ENCODE measurements at places on chromosomes 12 and 14.

GRCh38 chr12:68356986-68357385 is 24.8 kb upstream of the MDM1 start:
- DNase-seq: no peak

- no peak for DNase-seq
These were observed 12.7 kb downstream of the OLR1 start for GRCh38 chr12:10159280-10159679.

- no peak for DNase-seq
These were observed 349.7 kb downstream of the ATP23 start for GRCh38 chr12:58291106-58291505.

DNA sequence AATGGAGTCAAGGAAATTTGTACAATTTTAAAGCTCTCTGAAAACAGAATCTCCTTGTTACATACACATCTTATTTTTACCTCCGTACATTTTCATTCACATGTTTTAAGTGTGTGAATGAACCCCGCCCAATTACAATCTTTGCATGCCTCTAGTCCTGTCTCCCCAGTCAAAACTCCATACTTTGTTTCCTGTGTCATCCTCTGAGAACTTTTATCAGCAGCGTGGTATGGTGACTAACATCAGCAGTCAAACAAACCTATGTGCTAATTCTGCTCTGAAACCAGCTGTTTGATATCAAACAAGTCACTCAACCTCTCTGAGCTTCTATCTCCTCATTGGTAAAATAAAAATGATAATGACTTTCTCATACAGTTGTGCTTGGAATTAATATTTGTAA is 15.8 kb upstream of the ERGIC2 start:
- DNase-seq: no peak

DNA sequence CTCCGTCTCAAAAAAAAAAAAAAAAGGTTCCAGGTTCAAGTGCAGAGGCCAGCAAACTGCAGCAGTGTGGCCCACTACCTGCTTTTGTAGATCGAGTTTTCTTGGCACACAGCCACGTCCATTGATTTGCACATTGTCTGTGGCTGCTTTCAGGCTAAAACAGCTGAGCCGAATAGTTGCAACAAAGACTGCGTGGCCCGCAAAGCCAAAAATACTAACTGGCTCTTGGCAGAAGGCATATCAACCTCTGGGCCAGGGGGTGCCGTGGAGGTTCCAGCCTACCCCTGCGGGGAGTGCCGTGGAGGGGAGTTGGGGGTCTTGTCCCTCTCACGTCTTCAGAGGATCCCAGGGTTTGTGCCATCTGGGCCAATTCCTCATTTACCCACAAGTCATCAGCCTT is 170.1 kb downstream of the ADGRD1 start:
- no peak for DNase-seq

DNA sequence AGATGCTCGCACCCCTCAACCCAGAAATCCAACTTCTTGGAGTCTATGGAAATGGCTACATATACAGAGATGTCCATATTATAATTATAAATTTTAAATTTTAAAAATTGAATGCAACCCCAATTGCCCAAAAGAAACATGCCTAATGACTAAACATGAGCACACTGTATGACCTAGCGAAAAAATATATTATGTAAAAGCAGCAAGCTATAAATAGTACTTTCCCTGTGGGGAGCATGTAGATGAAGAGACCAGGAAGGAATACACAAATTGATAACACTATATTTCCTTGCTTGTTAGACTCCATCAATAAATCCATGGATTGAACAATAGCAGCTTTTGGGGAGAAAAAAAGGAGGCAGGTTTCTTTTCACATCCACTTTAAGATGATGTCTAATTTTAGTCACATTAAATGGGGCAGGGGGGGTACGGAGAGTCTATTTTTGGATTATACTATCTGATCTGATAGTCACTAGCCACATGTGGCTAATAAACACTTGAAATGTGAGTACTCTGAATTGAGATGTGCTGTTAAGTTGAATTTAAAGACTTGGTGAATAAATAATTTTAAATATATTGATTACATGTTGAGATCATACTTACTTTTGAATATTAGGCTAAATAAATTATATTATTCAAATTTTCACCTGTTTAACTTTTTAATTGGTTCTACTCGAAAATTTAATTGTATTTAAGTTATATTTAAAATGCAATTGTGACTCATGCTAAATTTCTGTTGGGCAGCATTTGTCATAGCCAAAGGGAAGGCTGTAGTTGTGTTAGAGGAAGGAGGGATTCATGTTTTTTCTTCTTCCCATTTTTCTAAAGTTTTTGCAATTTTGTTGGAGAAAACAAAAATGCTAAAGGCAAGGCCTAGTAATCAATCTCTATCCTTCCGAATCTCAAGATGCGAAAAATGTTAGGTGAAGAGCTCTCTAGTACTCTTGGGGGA is 17.5 kb downstream of the MAX start:
- no peak for DNase-seq

Data from head of caudate nucleus (tissue), 42 donors.